ENCODE measurements at places on chromosomes 7 and 10.
A peak's percentile ranks its signal among the peaks of the same experiment; 100 is the strongest.

GRCh38 chr10:121556918-121557573 is 41.2 kb downstream of the FGFR2 start:
- no peak for DNase-seq

DNA sequence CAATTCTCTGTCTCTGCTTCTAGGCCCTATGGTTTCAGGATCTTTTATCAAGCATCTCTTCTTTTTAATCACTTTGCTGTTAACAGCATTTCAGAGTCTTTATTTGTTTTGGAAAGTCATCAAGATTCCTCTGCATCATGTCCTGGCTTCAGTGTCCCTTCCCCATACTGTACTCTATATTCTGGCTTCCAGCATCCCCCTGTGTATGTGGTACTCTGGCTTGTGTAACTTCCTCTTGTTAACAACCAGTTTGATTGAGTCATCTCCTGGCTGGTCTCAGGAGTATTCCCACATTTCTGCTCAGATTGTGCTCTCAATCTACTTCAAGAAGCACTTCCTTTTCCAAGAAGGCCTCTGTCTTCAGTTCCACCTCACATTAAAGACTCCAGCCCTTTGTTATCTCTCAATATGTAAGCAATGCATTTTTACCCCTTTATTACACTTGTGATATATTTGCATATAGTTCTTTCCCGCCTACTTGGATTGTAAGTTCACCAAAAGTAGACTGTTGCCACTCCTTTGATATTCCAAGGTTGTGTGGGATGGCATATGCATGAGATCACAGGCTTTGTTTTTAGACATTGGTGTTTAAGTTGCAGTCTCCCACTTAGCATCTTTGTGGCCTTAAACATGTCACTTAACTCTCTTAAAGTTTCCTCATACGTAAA is 15.1 kb upstream of the ATE1 start:
- DNase-seq: peak; percentile 98

- peak; percentile 34 for DNase-seq
Measured at GRCh38 chr10:7948371-7949000, 106.0 kb upstream of the GATA3 start.

GRCh38 chr7:26078437-26079336 is 73.3 kb upstream of the NFE2L3 start:
- peak; percentile 8 for DNase-seq

GRCh38 chr10:116707981-116708380 is 34.4 kb downstream of the HSPA12A start:
- DNase-seq: no peak

GRCh38 chr10:93796167-93796566 is 38.4 kb downstream of the LGI1 start:
- DNase-seq: no peak

DNA sequence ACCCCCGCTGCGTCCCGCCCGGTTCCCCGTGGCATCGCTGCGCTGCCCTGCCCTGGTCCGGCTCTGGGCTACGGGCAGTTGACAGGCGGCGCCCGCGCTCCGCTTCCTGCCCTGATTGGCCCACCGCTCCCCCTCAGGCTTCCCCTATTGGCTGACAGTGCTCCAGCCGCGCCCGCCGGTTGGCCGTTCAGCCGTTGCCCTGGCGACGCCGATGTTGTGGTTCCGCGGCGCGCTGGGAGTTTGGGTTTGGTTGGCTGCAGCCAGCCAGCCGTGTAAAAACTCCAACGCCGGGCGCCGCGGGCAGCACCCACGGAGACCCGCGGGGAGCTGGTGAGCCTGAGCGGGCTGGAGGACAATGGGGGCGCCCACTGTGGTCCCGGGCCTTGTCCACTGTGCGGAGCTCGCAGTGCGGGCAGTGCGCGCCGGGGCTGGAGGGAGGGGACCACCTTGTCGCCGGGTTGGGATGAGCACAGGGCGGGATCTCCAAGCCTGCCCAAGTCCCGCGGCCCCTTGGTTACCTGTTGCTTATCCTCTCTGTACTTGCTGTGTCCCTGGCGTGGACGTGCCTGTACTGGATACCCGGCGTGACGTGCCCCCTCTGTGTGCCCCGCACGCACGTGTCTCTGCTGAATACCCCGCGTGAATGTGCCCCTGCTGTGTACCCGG is at the start of gene C7orf57:
C7orf57 (plus strand) TSS at position 243 of the 666 bp plus-strand sequence. CDS start 766 bp downstream, outside the sequence.
- peak; percentile 70 for DNase-seq

- no peak for DNase-seq
Measured at GRCh38 chr10:12628964-12629766, 279.8 kb downstream of the CAMK1D start.

DNA sequence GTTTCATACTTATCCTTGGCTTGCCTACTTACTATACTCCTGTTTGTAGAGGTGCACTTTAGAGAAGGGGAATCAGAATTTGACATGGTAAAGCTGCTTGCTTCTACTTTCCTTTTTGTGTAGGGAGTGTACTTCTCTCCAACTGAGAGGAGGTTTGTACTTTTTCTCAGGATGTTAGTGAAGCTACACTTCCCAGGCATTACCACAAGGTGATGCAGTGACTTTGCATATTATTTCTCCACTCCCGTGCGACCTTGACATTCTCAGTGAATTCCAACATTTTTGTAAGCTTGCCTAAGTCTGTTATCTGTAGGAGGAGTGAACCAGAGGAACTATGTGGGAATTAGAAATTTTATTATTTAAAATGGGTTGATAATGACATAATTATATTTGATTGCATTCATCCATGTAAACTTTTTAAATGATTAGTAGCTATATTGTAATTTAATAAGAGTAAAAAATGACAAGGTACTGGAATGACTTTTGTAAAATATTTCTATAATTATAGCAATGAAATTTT is 5.2 kb downstream of the TAX1BP1 start:
- peak; percentile 64 for DNase-seq

DNA sequence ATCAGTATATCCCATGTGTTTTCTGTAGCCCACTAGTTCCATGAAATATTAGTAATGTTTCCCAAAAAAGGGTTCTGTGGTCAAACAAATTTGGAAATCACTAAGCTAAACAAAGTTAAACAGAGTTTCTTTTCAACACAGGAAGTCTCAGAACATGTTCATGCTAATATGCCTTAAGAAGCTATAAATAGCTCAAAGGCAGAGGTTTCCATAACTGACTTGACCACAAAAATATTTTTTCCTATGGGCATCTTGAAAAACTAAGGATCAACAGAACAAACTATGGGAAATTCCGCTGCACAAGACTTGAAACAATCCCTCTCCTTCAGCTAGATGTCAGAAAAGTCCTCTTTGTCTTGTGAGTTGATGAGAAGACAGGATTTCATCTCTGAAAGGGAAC is 59.7 kb downstream of the SEM1 start:
- DNase-seq: peak; percentile 14

GRCh38 chr7:135245226-135246190 is 11.9 kb downstream of the STRA8 start:
- DNase-seq: no peak

- DNase-seq: peak; percentile 43
Measured at GRCh38 chr10:61990761-61991135, 89.2 kb downstream of the ARID5B start.

DNA sequence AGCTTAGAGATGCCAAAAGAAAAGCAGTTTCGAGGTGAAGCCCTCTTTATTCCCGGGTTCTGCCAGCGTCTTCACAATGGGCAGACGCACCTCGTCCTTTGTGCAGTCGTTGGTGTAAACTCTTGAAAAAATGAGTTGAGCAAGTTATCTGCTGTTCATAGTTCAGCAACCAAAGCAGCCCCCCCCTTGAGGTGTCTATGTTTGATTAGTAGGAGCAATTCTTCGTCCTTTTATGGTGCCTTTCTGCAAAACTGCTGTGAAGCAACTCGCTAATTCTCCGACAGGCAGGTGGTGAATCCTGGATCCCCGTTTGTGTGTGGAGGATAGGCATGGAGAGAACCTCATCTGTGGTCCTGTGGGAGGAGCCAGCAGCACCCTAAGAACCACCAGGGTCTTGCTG is 234.5 kb downstream of the GLRX3 start:
- DNase-seq: no peak

DNA sequence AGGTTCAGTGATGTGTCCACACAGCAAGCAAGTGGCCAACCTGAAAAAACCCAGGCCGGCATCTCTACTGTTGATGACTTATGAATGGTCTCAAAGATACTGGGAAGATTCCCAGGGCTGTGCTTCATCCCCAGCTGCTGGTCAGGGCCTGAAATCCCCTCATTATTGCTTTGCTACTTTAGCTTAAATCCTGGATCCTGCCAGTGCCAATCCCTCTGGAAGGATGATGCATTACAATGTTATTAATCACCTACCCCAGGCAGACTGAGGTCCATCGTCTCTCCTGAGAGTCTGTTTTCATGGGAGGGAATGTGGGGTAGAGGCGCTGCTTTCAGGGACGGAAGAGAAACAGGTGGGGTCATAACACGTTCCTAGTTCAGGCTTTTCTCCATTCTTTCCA is 371.6 kb downstream of the RPS24 start:
- peak; percentile 22 for DNase-seq

GRCh38 chr10:128314686-128315085 is 188.5 kb upstream of the MKI67 start:
- DNase-seq: no peak

DNA sequence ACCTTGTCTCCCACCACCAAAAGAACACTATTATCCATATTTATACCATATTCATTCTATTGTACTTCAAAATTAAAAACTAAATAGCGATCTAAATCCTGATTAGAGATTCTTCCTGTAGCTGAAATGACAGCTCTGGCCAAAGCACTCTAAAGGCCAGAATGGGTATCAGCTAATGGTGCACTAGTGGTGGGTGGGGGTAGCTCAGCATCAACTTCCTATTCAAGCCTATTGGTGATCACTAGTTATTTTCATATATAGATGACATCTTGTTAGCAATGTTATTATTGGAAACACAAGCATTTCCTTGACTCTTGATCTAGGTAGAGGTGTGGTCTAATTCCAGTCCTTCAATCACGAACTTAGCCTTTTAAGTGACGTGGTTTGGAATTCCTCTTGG is 43.6 kb downstream of the TET1 start:
- no peak for DNase-seq

GRCh38 chr10:13587391-13587790 is 626 bp downstream of the PRPF18 start:
- peak; percentile 5 for DNase-seq

- DNase-seq: no peak
Measured at GRCh38 chr10:96651998-96652431, 65.2 kb upstream of the TM9SF3 start.

DNA sequence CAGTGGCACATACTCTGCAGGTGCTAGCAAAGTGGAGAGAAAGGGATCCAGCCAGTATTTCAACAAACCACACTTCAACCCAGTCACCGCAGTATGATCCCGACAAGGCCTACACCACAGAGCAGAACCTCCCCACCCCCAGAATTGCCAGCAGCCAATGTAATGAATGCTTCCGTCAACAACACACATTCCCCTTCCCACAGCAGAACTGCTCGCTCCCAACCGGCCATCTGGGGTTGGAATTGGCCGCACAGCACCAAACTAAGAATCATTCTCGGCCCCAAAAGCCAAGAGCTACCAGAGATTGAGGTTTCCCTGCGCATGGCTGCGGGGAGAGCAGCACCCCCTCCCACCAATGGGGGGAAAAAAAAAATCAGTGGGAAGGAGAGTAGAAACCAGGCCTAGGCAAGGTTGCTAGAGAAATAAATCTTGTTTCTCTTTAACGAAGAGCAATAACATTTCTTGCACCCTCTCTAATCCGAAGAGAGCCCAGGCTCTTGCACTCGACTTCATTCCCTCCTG is 1.1 kb downstream of the WASL start:
- peak; percentile 83 for DNase-seq

GRCh38 chr7:25636168-25636567 is 407.9 kb upstream of the NPVF start:
- DNase-seq: no peak

GRCh38 chr7:42625421-42625820 is 286.4 kb downstream of the C7orf25 start:
- no peak for DNase-seq

DNA sequence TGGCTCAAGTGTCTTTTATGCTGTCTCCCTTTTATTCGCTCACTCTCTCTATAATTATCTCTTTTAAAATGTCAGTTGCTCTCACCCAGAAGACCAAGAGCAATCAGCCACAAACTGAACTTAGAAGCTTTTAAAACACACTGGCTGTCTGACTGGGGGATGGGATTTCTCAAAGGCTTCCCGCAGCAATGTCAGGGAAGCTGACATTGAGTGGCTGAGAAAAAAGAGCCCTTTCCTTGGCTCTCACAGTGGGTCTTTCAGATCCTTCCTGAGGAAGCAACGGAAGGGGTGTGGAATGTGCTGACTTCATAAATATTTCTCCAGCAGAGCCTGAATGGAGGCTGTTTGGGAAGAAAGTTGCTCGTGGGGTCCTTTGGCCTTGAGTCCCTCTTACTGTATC is 445.7 kb upstream of the C7orf33 start:
- DNase-seq: no peak

DNA sequence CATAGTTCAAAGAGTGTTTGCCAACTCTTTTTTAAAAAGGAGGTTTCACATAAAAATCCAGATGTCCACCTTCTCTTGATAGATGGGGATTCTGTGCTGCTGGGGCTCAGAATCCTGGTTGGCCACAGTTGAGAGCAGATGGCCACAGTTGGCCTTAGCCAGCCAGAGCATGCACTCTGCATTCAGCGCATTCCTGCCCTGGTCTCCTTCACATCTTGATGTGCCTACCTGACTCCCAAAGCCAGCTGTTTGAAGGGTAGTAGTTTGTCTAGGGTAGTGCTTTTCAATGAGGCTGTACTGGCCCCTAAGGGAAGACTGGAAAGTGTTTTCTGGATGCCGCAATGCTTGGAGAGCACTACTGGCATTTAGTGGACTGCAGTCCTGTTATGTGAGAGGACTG is 208.1 kb upstream of the HDAC9 start:
- no peak for DNase-seq

GRCh38 chr7:101126651-101127459 is at the start of gene SERPINE1:
Gene SERPINE1 (plus strand): TSS chr7:101127104. CDS start chr7:101128394, 1,290 bp downstream.
- peak; percentile 100 for DNase-seq

DNA sequence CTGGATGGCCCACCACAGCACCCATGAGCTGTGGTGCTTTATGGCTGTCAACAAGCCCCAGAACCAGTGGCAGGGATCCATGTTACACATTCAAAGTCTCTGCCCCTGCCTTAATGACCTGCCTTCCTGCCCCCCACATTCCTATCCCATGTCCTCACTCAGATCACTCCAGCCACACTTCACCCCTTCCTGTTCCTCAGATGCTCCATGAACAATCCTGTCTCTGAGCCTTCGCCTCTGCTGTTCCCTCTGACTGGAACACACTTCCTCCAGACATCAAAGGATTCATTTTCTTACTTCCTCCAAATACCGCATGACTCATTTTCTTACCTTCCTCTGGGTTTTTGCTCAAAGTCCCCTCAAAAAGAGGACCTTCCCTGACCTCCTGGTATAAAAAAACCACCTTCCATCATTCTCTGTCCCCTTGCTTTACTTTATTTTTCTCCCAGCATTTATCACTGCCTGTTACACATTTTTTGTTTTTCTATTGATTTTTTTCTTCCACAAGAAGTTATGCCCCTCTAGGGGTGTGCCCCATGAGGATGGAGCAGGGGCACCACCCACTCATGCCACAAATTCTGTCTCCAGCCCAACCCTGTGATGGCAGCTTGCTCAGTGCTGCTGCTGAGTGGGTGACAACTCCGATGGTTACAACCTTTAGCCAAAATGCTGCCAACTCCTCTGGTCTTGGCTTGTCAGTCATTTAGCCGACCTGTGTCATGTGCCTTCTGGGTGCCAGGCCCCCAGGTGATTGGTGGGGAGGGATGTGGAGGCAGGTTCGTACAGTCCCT is 18.2 kb downstream of the COL13A1 start:
- peak; percentile 29 for DNase-seq

- no peak for DNase-seq
Measured at GRCh38 chr7:978416-979091, 3.2 kb upstream of the COX19 start.
